ENCODE measurements at places on chromosomes 2 and 18.

GRCh38 chr2:86822668-86823345 lies 32.1 kb upstream of the CD8A start:
- no peak for DNase-seq

- DNase-seq: no peak
These were observed 20.0 kb downstream of the GREB1 start for GRCh38 chr2:11553661-11554398.

DNA sequence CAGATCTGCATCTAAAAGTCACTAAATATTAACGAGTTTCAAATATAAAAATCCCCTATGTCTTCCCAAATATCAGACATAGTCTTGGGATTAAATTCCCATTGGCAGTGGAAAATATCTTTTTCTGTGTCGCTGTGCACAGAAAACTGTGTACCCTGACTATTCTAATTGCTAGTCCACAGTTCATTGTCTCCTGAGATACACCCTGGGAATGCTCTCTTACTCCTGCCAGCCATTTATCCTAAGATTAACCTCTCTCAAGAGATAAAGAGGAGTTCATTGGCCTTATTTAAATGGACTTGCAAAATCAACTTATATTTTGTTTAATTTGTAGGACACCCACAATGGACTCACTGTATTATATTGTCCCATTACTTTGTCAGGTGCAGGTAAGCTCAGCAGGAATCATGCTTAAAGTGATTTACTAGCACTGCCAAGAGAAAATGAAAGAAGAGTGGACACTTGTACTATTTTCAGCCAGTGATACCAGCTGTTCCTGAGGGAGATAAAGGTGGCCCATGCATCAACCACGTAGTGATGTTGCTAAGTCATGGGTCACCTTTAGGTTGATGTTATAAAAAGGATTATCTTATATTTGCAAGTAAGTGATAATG lies 553.8 kb downstream of the PIK3C3 start:
- no peak for DNase-seq

GRCh38 chr18:44654573-44654972 lies 26.1 kb upstream of the SETBP1 start:
- no peak for DNase-seq

DNA sequence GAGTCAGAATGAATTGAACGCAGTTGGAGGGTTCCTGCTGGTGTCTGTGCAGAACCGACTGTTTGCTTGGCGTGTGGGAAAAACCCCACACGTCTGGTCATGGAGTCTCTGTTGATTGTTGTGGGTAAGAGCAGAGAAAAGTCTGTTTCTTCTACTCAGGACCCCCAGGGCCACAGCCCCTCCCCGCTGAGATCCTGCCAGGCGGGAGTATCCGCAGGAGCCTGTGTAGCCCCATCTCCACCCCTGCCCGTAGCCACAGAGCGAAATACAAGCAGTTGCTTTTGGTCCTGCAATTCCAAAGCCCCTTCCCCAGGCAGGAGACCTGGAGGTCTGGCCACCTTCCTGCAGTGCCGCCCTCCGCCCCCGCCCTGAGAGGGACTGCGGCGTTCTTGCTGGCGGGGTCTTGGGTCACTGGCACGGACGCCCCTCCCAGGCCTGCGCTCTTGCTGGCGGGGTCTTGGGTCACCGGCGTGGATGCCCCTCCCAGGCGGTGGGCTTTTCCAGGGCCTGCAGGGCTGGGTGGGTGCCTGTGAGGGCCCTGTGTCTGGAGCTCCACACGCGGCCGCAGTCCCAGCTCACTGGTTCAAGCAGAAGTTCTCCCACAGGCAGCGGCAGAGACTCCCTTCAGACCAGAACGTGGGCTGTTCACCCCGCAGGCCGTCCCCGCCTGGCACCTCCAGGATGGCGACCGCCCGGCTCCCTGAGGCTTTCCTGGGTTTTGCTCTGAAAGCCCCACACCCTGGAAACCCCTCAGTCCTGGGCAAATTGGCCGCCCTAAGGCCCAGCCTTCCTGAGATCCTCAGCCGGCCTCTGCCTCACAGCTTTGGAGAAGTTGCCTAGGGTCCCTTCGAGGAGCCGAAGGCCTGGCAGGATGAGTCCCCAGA lies 76.0 kb upstream of the CTDP1 start:
- no peak for DNase-seq

- DNase-seq: no peak
These were observed 161.3 kb downstream of the CDH2 start for GRCh38 chr18:28015671-28016070.

DNA sequence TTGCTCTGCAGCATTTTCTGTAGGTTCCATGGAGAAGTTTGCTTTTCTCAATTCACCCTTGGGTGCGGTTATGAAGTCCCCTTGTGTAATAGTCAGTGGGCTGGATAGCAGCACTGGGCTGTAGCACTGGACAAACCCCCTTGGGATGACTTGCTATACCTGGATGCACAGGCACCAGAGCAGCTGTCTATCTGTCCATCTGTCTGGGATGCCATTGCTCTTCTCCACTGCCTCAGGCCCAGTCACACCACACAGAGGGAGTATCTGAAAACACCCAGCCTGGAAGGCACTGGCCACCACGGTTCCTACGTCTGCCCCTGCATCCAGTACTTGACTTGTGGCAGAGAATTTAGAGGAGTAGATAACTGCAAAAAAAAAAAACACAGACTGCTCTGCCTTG lies 254.5 kb downstream of the TFCP2L1 start:
- no peak for DNase-seq
